ENCODE measurements at places on chromosomes 11 and 22.

DNA sequence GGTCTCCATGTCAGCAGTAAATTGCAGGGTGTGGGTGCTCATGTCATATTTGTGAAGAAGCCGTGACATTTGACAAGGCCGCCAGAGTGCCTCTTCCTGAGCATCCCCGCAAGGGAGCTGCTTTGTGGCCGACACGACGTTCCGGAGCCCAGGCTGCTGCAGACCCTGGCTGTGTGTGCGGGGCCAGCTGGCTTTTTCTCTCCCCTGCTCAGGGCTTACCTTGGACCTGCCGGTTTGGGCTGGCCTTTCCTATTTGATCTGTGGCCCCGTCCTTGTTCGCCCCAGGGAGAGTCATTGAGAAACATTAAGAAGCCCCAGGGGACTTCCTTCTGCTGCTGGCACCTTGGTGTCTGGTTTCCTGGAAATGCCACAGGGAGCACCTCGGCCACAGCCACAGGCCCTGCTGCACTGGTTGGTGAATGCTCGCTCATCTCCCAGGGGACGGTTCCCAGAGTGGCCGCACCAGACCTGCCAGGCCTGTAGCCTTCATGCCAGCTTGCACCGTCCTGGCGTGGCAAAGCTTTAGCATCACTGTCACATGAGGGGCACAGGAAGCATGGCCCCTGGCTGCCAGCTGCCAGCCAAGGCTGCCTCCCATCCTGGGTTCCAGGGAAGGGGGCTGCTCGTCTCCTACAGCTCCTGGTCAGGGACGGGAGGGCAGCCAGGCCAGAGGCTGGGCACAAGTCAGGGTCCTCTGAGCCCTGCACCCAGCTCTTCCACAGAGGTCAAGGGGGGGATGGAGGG, 5.4 kb downstream of the GRK2 start:
- DNase-seq = no peak

DNA sequence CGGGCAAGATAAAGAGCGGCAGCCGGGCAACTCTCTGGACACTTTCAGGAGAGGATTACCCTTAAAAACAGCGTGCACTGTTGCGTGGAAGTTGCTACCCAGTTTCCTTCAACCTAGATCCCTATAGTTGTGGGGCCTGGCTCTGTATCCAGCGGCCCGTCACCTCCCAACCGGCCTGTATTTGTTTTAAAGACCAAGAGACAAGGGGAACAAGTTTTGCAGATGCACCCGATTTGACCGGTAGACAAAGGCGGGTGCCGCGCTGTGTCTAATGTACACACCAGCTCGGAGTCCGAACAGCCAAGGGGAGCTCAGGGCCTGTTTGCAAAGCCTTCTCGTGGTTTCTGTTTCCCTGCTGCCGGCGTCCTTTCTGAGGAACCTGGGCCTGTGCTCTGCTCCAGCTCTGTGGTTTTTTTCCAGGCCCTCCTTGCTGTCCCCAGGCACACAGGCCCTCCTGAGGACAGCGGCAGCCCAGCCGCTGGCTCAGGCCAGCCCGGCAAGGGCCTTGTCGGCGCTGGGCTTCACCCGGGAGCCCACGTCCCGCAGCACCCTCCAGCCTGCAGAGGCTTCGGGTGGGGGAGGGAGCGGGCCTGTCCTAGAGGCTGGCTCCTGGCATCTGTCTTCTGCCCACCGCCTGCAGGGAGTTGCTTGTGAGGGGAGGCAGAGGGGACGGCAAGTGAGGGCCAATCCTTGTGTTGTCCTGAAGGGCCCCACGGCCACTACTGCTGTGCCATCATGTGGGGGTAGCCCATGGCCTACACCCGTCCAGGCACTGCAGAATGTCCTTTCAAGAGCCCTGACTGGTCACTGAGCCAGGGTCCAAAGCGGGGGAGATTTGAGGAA, 1.4 kb downstream of the TBX1 start:
- DNase-seq = no peak

DNA sequence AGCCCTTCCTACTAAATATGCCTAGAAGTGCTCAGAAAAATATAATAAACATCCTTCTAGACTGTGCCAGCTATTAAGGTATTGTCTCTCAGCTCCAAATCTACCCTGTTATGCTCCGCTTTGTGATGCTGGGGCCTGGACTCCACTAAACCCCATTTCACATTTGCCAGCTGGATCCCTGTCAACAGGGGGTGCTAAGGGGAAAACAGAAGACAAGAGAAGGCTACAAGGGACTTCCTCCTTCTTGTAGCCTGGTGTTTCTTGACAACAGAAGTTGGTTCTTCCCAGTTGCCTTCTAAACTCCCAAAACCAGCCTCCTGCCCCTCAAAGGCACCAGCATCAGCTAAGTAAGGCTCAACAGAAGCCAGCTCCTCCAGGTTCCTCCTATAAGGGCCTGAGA, 5.2 kb downstream of the NUMA1 start:
- DNase-seq = no peak

GRCh38 chr11:2237457-2238238, 32.7 kb downstream of the ASCL2 start:
- no peak for DNase-seq

DNA sequence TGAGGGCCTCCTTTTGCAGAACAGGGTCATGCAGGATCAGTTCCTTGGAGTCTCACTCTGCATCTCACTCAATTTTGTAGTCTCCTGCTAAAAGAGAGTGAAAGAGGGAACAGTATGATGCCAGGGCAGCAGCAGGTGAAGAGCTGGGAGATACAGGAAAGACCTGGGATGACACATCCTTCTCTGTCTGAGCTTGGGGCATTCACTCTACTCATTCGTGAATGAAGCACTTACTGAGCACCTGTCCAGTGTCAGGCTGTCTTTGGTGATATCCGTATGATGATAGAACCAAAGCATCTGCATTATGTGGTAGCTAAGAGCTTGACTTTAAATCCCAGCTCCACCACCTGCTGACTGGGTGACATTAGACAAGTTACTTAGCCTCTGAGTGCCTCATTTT, 14.4 kb downstream of the SREBF2 start:
- no peak for DNase-seq

DNA sequence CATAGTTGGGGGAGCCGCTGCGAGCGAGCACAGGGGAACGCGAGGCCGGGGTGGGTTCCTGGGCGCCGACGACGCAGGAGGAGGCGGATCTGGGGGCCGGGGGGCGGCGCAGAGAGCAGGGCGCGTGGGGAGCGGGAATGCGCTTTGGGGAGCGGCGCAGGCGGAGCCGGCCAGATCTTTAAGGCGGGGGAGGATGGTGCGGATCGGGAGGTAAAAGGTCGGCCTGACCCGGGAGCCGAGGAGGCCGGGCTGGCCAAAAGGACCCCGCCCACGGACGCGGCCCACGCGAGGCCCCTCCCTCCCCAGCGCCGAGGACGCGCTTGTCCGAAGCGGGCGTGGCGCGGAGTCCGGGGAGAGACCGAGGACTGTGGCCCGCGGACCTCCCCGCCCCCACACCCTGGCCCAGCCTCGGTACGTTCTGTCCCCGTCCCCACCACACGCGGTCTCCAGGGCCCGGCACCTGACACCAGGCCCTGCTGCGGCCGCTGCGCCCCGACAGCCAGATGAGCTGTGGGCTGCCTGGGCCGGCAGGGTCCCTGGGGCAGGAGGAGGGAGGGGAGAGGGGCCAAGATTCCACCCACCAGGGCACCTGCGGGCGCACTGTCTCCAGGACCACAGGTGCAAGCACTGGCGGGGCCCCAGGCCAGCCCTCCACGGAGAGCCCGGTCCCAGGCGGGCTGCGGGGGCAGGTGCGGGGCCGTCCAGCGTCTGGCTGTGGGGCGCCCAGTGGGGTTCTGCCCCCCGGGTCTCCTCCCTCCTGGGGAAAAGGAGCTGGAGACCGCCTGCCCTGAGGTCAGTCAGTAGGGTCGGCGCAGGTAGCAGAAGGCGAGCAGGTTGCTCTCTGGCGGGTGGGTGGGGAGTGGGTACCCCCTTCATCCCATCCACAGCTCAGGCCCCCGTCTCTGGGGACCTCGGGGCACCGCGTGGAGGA, 10.9 kb downstream of the PIM3 start:
- peak; percentile 84 for DNase-seq

GRCh38 chr22:47291565-47292495, 529.4 kb downstream of the TBC1D22A start:
- no peak for DNase-seq

DNA sequence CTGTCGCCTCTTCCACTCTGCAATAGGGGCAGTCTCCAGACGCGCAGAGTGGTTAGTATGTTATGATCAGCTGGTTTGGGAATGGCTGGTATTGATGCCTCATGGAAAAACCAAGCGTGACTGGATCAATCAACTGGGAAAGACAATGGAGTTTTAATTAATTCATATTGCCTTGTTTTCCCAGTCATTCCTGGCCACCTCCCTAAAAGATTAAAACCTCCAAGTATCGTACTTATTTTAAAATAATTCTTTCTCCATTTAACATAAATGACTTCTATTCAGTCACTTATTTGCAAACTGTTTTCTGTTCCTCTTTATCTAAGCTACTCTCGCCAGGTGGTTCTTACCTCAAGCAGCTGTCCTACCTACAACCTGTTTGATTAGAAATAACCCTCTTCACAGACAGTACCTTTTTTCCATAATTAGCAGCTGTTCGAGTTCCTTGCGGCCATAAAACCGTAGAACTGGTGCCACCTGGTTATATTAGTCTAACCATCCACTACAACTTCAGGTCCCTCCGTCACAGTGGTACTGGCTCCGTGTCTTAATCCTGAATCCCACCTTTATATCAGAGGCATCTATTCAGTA, 898 bp downstream of the ZNF215 start:
- no peak for DNase-seq

DNA sequence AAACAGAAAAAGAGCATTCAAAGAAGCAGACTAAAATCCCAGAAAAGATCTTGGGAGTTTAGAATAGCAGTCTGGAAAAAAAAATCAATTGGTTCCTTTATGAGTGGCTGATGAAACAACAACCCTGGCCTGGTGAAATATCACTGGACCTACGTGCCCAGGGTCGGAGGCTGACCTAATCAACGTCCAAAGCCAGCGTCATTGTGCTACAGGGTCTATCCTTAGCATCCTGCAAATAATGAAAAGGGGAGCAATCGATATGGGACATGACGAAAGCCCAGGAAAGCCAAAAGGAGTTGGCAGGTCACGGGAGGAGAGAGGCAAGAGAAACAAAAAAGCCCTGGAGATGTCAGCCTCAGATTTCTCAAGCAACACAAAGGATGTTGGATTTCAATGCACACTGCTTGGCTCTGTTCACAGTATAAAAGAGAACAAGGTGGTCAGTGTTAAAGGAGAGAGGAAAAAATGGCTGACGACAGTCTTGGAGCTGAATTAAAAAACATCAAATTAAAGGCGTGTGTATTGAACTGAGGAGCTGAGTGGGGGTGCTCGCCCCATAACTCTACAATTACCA, 148.8 kb downstream of the BLID start:
- no peak for DNase-seq

GRCh38 chr11:68503251-68503687, 42.7 kb downstream of the PPP6R3 start:
- no peak for DNase-seq

- DNase-seq = no peak
Measured at GRCh38 chr11:13229711-13230318, 47.8 kb upstream of the BMAL1 start.

- no peak for DNase-seq
Measured at GRCh38 chr11:60810569-60810968, 25.4 kb downstream of the MS4A10 start.

- no peak for DNase-seq
Measured at GRCh38 chr22:22849640-22850610, 37.7 kb upstream of the IGLL5 start.

GRCh38 chr22:49775867-49776511, 51.7 kb downstream of the BRD1 start:
- DNase-seq = no peak

DNA sequence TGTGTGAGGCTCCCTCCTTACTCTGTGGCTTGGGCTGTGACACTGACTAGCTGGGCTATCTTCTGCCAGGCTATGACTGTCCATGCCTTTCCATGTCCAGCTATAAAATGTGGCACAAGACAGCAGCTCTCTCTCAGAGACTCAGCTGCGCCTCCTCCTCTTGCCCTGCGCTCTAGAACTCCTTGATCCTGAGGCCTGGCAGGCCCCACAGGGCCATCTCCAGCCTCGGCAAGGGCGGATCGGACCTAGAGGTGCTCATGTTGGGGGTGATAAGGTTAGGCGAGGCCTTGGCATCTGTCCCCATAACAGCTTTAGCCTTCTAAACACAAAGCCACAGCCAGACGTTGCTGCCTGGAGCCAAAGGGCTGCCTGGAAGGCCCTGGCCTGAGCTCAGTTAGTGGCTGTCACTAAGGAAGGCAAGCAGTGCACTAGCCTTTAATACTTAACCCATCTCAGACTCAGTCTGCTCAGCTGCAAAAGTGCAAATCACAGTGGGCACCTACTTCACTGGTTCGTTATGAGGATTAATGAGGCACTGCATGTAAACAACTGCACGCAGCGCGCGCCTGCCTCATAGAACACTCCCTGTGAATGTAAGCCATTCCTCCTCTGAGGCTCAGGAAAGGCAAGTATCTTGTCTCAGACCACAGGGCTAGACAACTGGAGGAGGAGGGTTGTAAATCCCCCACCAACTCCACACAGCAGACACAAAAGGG, 1.2 kb downstream of the GUCD1 start:
- DNase-seq = peak; percentile 20

- DNase-seq = no peak
Measured at GRCh38 chr11:57306161-57306876, 18.4 kb downstream of the TNKS1BP1 start.

DNA sequence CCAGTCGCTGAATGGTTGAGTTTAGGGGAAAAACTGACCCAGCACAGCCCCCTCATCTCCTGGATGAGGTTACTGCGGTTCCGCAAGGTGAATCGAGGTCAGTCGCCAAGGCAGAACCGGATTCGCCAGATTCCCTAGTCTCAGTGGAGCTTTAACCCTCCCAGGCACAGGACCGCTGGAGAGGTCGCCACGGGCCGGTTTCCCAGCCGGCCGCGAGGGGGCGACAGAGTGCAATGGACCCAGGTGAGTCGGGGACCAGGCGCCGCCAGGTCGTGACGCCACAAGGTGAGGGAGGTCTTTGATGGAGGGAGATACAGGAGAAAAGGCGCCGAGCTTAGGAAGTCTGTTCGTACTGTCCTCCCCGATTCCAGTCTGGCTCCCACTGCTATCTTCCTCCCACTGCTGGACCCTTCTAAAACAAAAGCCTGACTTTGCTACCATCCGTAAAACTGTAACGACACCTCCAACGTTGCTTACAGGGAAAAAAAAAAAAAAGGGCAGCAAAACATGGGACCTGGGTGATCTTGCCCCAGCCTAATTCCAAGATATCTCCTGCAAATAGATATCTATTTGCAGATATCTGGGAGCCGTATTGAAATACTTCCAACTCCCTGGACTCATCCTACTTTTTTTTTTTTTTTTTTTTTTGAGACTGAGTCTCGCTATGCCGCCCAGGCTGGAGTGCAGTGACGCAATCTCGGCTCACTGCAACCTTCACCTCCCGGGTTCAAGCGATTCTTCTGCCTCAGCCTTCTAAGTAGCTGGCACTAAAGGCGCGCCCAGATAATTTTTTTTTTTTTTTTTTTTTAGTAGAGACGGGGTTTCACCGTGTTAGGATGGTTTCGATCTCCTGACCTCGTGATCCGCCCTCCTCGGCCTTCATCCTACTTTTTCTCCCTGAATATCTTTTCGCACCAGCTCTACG, 1.4 kb upstream of the GGA1 start:
- DNase-seq = peak; percentile 94

DNA sequence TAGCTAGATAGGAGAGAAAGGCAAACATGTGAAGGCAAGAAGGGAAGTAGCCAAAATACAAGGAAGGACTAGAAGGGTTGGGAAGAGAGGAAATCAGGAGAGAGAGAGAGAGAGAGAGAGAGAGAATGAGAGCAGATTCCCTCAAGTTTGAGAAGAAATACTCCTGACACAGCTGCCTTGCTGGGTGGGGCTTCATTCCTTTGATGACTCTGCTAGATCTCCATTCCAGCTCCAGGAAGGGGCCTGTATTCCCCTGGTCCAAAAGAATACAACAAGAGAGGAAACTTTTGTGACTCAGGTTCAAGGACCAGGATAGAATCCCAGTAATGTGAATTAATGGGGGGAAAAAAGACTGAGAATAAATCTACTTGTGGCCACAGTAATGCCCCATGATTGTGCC, 62.9 kb upstream of the SPON1 start:
- DNase-seq = no peak

All from body of pancreas (tissue), 4 donors.